A549 treated with RU486 at 1 μM for 4 hours (cell line): ENCODE measurements at places on chromosomes 1 and 21. TPM values are rescaled to one million over a fixed set of nuclear protein-coding genes. Genes with fewer than 3 reads are reported as not detected.

The ANGPTL7 gene
- not detected in 5 replicates for total RNA-seq

The RBM34 gene
- 42.6 to 74.9 TPM (median 72.5 TPM) in 5 replicates for total RNA-seq

The TFF3 gene
- total RNA-seq: not detected in 5 replicates

The TCEA3 gene
- total RNA-seq: 0.27 to 0.45 TPM (median 0.42 TPM) in 5 replicates

The FASLG gene
- total RNA-seq: not detected in 5 replicates

The SYNC gene
- 8.7 to 13.8 TPM (median 10.9 TPM) in 5 replicates for total RNA-seq

The CNIH3 gene
- 0.57 to 0.98 TPM (median 0.74 TPM) in 5 replicates for total RNA-seq

The GJC2 gene
- 0.21 to 0.48 TPM (median 0.39 TPM) in 5 replicates for total RNA-seq

The PLXNA2 gene
- 0.66 to 1.1 TPM (median 1.0 TPM) in 5 replicates for total RNA-seq
